ENCODE measurements at places on chromosomes 4 and X.

GRCh38 chr4:169185133-169185956, 85.4 kb downstream of the SH3RF1 start:
- DNase-seq: no peak

GRCh38 chr4:82419451-82419850, 10.8 kb downstream of the HNRNPDL start:
- DNase-seq: no peak

DNA sequence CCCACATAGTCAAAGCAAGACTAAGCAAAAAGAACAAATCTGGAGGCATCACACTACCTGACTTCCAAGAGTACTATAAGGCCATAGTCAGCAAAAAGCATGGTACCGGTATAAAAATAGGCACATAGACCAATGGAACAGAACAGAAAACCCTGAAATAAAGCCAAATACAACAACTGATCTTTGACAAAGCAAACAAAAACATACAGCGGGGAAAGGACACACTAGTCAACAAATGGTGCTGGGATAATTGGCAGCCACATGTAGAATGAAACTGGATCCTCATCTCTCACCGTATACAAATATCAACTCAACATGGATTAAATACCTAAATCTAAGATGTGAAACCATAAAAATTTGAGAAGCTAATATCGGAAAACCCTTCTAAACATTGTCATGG, 819.3 kb upstream of the FRG1 start:
- no peak for DNase-seq

- no peak for DNase-seq
Measured at GRCh38 chr4:98626350-98626749, 32.1 kb downstream of the TSPAN5 start.

- no peak for DNase-seq
Measured at GRCh38 chrX:37817176-37817575, 30.2 kb downstream of the DYNLT3 start.

DNA sequence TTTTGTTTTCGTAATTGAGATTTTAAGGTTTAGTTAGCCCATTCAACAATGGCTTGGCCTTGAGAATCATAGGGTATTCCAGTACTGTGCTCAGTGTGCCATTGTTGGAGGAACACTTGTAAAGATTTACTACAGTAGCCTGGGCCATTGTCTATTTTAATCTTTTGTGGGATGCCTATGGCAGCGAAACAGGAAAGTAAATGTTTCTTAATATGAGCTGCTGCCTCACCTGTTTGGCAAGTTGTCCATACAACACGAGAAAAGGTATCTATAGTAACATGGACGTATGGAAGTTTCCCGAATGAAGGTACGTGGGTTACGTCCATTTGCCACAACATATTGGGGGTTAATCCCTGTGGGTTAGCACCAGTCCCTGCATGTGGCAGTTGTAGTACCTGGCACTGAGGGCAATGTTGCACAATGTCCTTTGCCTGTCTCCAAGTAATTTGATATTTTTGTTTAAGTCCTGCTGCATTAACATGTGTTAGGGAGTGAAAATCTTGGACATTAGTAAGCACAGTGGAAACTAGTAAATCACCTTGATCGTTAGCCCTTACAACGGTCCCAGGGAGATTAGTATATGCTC, 38.6 kb upstream of the AADAT start:
- DNase-seq: no peak

GRCh38 chr4:132114885-132115284, 1034.2 kb upstream of the PCDH10 start:
- DNase-seq: no peak

DNA sequence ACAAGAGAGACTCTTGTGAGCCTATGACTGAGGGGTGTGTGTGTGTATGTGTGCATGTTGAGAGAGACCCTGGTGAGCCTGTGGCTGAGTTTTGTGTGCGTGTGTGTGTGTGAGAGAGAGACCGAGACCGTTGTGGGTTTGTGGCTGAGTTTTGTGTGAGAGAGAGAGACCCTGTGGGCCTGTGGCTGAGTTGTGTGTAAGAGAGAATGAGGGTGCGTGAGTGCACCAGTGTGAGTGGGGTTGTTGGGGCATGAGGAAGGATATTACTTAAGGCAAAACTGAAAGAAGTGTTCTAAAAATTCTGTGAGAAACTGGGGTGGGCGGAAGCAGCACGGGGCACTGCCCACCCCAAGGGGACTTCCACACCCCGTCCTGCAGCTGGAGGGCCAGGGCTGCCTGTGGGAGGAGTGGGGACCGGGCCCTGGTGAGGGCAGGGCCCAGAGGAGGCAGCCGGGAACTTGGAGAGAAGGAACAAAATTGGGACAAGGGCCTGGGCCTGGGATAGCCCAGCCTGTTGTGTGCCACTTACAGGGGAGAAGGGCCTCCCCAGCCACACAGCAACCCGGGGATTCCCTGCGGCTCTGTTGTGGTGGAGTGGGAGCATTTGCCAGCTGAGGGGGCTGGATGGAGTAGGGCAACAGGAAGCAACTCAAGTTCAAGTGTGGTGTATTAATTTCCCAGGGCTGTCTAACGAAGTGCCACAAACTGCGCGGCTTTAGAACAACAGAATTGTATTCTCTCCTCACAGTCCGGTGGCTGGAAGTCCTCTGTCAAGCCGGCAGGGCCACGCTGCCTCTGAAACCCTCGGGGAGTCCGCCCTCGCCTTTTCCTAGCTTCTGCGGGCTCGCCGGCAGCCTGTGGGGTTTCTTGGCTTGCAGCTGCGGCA, 22.1 kb downstream of the TMEM131L start:
- DNase-seq: no peak

DNA sequence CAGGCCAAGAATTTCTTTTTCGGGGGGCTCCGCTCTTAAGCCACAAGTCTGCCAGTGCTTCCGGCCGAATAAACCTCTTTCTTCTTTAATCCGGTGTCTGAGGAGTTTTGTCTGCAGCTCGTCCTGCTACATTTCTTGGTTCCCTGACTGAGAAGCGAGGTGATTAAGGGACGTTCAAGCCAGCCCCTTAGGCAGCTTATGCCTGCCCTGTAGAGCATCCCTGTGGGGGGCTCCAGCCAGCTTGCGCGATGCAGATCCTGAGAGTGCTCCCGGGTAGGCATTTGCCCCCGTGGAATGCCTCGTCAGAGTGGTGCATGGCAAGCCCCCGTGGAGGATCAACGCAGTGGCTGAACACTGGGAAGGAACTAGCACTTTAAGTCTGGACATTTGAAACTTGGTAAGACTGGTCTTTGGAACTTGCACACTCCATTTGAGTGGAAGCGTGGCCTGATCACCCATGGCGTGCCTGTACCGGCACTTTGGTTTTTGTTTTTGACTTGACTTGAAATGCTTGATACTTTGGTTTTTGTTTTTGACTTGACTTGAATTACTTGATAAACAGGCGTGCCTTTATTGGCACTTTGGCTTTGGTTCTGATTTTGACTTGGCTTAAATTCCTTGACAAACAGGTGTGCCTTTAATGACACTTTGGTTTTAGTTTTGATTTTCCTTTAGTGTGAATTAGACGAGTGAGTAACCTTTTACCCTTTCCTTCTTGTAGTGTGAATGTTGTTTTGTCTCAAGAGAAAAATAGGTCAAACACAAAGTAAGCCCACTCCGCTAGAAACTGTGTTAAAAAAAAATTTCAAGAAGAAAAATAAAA, 6.1 kb downstream of the ACOX3 start:
- no peak for DNase-seq

DNA sequence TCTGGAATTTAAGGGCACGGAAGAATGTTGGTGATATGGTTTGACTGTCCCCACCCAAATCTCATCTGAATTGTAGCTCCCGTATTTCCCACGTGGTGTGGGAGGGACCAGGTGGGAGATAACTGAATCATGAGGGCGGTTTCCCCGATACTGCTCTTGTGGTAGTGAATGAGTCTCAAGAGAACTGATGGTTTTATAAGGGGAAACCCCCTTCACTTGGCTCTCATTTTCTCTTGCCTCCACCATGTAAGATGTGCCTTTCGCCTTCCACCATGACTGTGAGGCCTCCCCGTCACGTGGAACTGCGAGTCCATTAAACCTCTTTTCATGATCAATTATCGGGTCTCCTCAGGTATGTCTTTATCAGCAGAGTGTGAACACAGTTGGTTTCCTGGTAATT, 25.6 kb upstream of the DHRSX start:
- no peak for DNase-seq

- DNase-seq: no peak
Measured at GRCh38 chr4:140363051-140363450, 10.4 kb upstream of the SCOC start.

- no peak for DNase-seq
Measured at GRCh38 chr4:187085339-187085738, 361.7 kb upstream of the FAT1 start.

DNA sequence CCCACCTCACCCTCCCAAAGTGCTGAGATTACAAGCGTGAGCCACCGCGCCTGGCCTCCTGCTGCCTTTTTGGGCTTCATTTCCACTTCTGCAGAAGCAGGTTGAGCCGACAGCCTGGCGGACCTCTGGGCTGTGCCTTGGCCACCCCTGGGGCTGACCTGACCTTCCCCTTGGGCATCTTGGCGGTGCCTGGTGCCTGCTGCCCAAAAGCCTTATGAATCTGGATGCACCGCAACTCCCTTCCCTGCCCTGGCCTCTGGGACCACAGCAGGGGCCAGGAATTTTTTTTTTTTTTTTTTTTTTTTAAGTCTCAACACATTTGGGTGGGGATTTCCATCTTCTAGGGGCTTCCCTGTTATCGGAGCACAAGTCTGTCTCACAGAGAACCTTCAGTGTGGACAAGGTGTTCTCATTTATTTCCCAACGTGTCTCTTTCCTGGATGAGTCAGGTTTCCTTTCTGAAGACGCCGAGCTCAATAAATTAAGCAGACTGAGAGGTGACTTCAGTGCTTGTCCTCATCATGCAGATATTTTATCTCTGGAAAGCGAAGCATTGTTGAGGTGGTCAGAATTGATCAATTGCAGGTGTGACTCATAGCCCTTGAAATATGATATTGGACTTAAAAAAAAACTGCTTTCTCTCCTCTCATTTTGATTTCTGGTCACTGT, 79.7 kb downstream of the SHROOM2 start:
- no peak for DNase-seq

- DNase-seq: no peak
Measured at GRCh38 chr4:149426461-149426860, 389.2 kb downstream of the IQCM start.

GRCh38 chr4:172927096-172927814, 241.4 kb upstream of the GALNT7 start:
- DNase-seq: no peak

GRCh38 chrX:69148946-69149345, 16.3 kb downstream of the PJA1 start:
- no peak for DNase-seq

- DNase-seq: no peak
Measured at GRCh38 chr4:76210452-76210851, 3.2 kb downstream of the SCARB2 start.
